OCI-M1 (cell line): ENCODE measurements at places on chromosomes 12 and 14.
A peak's percentile ranks its signal among the peaks of the same experiment; 100 is the strongest.

- DNase-seq, result no peak
Measured at GRCh38 chr14:57380935-57381334, 9.5 kb upstream of the NAA30 start.

DNA sequence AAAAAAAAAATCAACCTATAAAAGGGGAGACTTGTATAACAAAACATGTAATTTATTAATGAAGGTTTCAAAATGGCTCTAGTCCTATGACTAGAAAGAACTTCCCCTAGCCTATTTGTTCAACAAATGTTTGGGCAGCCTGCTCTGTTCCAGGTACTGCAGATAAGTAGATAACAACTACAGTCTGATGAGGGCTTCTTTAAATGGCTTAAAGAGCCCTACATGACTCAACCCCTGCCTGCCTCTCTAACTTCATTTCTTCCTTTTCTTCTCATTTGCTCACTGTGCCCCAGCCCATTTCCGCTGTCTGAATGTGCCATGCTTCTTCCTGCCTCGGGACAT lies 21.5 kb downstream of the ALDH6A1 start:
- DNase-seq, result no peak

DNA sequence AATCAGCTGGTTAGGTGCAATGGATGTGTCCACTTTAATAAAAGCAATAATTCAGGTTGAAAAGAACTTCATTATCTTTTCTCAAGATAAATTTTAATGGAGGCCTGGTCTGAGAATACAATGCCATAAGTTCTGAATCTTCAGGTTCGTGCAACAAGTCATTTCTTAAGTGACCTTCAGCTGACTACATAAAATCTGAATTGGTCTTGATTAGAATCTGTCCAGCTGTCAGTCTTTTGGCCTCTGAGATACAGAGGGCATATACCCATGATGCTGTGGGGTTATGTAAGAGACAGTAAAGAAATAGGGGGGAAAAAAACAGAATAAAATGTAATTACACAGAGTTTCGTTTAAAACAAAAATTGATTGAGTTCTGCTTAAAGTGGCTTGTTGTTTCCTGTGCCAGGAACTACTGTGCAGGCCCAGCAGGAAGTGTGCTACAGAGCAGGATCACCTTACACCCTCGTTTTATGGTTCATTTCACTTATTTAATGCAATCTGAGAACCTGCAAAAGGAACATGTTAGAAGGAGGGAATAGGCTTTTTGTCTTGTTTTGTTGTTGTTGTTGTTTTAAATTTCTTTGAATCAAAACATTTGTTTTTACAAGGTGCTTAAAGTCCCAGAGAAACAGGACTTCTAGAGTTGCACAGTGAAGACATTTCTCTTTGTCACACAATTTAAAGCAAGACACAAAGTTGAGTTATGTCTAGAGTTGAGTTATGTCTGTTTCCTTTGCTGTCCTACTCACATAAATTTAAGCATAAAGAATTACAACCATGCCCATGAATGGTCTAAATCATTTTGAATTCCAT lies 64.2 kb downstream of the LGR5 start:
- no peak for DNase-seq

- no peak for DNase-seq
Measured at GRCh38 chr14:102985665-102986064, 63.2 kb downstream of the AMN start.

- DNase-seq, result no peak
Measured at GRCh38 chr12:93360688-93361087, 17.0 kb upstream of the NUDT4 start.

- DNase-seq, result no peak
Measured at GRCh38 chr12:604956-605355, 58.3 kb downstream of the NINJ2 start.

- DNase-seq, result no peak
Measured at GRCh38 chr12:130849561-130850417, 10.7 kb upstream of the STX2 start.

DNA sequence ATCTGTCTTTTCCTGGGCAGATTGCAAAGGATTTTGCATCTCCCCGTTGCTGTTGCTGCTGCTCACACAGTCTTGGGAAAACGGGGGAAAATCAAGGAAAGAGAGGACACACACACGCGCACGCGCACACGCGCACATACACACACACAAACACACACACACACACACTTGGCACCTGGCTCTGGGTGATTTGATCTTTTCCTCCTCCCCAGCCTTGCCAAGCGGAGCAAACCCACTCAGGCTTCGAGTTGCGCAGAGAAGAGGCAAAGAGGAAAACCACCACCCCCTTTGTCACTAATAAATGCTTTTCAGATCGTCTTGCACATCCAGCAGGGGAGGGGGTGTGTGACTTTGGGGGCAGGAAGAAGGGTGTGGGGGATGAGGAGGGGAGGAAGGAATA lies 965 bp upstream of the NOS1 start:
- no peak for DNase-seq

DNA sequence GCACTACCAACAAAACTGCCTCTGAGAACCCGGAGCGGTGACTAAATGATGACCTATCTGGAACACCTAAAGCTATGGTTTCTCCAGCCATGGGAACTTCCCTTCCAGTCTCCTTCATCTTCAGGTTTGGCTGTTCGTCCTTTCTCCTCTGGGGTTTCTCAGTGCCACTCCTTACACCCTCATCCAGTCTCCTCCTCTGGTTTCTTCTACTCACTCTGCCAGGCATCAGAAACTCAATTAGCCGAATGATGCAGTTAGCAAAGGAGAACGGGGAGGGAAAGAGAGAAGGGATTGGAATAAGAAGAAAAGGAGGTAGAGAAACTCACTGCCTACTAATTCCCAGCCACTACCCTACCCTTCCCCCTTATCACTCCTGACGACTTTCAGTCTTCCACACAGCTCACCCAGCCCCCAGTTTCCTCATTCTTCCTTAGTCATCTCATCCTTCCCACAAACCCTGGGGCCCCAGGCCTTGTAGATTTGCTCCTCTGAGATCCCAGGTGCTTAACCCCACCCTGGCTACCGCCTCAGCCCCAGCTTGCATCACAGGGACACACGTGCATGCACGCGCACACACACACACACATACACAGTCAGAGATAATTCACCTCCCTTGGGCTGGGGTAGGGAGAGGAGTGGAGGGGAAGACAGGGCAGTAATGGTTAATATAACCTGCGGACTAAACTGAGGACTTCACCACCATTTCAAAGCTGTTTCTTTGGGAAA lies 13.0 kb downstream of the FGD6 start:
- DNase-seq, result peak; percentile 90

DNA sequence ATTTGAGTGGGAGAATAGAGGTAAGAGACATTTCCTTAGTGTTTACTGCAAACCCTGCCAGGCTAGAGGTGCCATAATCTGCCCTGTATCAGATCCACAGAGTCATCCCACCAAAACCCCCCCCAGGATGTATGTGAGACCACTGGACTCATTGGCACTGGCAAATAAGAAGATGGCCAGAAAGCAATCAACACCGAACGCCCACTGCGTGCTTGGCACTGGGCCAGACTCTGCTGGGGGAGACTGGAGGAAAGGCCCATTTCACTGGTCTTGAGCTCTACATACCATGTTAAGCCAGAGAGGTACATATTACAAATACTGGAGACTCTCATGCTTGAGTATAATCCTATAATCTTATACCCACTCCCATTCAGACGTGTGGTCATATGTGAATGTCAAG lies 44.0 kb downstream of the SMUG1 start:
- DNase-seq, result no peak

GRCh38 chr14:33758547-33758946 lies 192.3 kb downstream of the EGLN3 start:
- DNase-seq, result no peak

DNA sequence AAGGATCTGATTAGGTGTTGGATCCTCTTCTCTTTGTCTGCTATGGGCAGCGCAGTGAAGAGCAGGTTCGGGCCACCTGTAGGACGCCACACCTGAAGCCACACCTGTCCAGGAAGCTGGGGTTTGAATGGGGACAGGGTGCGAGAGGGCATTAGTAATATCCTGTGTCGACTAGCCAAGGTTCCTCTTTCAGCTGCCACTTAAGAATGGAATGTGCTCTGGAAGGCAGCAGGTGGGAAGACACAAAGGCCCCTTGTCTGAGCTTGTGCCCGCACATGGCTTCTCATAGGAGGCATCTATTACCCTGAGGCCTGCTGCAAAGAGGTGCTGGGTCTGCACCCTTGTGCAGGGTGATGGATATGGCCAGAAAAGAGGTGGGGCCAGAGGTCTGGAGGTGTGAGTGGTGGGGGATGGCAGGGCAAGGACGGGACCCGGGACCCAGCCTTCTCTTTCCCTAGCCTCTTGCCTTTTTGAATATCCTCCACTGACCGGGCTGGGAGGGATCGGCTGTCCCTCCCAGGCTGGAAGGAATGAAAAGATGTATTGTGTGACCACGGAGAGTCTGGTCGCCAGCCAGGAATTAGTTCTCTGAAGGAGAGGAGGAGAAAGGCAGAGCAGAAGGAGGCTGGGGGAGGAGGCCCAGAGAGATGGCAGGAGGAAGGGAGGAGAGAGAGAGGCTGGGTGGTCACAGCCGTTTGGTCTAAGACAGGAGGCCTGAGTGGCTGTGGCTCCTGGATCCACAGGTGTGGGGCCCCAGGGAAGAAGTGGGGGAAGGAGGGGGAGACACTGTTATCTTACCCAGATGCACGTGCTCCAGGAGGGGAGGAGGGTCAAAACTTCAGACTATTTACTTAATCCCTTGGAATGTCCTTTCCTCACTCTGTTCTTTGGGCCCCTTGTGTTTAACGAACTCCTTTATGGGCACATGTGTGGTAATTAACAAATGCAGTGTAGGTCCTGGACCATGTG lies 101.5 kb downstream of the SMOC1 start:
- DNase-seq, result no peak

DNA sequence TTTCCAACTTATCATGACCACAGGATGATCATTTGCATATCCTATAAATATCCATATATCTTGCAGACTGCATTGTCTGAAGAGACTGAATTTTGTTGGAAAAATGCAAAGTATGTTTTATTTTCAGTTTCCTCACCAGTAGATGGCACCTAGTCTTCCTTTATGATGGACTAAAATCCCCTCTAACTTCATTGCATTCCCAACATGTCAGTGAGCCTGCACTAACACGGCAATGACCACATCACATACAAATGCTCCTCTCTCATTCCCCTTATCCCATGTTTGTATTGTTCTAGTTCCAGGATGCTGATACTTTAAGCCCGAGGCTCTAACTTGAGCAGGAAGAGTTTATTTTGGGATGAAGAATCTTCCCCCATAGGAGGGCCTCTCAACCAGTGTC lies 24.7 kb upstream of the MYBPC1 start:
- DNase-seq, result peak; percentile 66

DNA sequence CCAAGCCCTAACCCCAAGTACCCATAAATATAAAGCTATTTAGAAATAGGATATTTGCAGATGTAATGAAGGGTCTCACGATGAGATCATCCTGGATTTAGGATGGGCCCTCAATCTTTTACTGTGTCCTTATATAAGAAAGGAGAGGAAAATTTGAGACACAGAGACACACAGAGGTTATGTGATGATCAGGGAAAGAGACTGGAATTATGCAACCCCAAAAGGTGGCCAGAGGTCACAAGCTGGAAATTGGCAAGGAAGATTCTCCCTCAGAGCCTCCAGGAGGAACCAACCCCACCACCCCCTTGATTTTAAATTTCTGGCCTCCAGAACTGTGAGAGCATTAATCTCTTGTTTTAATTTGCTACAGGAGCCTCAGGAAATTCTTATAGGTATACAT lies 334.9 kb upstream of the PRICKLE1 start:
- DNase-seq, result no peak

- peak; percentile 24 for DNase-seq
Measured at GRCh38 chr12:25694072-25694471, 141.0 kb upstream of the LMNTD1 start.

- no peak for DNase-seq
Measured at GRCh38 chr14:34030864-34031263, 80.0 kb upstream of the EGLN3 start.

GRCh38 chr14:23925523-23926075 lies 28.0 kb upstream of the DHRS4 start:
- DNase-seq, result no peak

DNA sequence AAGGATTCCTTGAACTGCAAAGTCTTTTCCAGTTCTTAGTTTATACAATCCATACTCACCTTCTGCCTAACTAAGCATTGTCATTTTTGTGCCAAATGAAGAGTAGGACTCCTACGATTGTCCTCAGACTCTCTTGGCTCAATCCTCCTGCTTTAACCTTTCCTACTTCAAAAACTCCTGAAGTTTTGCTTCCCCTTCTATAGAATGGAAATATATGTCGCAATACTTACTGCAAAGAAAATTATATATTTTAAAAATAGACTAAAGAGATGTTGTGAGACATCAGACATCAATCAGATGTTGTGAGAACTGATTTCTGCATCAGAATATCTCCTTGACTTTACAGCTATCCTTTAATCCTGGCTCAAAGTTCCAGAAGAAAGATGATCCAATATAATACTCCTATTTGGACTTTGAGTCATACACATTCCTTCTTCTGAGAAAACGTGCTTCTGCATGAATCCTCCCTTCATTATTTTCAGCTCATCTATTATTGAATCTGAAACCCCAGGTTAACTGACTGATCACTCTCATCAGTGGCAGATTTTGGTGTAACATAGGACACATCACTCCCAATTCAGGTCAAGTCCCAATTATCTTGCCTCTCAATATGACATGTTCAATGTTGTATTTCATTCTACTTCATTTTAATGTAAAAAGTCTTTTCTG lies 48.8 kb downstream of the A2M start:
- no peak for DNase-seq

DNA sequence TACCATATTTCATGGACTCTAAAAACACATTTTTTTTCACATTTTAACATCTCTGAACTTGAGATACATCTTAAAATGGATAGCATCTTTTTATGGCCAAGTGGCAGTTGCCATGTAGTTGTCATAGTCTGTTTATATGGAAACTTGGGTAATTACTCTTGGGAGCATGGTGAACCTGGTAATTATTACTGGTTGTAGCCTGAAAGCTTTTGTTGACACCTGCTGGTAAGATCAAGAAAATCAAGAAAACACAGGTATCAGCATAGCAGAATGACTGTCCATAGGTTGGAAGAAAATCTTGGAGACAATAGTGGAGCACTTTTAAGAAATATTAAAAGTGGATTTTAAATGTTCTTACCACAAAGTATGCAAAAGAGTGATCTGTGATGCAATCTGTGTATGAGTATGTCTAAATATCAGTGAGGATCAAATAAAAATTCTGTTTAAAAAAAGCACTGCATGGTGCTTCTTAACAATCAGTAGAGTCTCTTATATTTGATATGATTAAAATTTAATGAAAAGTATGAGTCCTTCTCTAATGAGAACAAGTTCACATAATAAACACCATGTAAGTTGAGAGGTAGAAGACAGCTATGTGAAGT lies 44.2 kb downstream of the TTC8 start:
- peak; percentile 34 for DNase-seq

DNA sequence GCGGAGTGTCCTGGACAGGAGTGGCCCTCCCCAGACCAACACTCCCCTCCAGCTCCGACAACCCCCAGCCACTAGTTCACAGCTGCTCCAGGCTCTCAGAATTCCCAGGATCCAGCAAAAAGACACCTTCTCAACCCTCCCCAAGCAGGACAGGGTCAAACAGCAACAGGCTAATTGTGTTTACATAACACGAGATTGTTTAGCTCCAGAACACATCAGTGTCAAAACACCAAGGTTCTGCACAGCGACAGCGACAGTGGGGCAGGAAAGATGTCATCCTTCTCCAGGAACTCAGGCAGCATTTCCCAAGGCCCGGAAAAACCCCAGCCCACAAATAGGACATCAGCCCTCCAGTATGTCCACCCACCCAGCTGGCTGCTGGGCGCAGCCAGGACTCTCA lies 16.5 kb downstream of the ITPK1 start:
- DNase-seq, result no peak
